NCI-H460 (cell line): ENCODE measurements at places on chromosomes 12 and 14. TPM values are rescaled to one million over a fixed set of nuclear protein-coding genes. Genes with fewer than 3 reads are reported as not detected.

ACSS3 gene
- 44.0 and 54.4 TPM in 2 replicates for total RNA-seq

AKAP3 gene
- 0.72 and 1.4 TPM in 2 replicates for total RNA-seq

MUCL1 gene
- total RNA-seq, result not detected in 2 replicates

CAPZA3 gene
- not detected in 2 replicates for total RNA-seq
